ENCODE measurements at places on chromosomes 6 and 20. TPM values are rescaled to one million over a fixed set of nuclear protein-coding genes. Genes with fewer than 3 reads are reported as not detected.

The EDN3 gene
- not detected for total RNA-seq

The OR12D3 gene
- not detected for total RNA-seq

The SPATS1 gene
- total RNA-seq: not detected

The PRICKLE4 gene
- total RNA-seq: not detected

The CALHM4 gene
- not detected for total RNA-seq
